ENCODE measurements at places on chromosomes 1 and 21.

- no peak for DNase-seq
Measured at GRCh38 chr1:57982852-57983251, 559.0 kb upstream of the DAB1 start.

DNA sequence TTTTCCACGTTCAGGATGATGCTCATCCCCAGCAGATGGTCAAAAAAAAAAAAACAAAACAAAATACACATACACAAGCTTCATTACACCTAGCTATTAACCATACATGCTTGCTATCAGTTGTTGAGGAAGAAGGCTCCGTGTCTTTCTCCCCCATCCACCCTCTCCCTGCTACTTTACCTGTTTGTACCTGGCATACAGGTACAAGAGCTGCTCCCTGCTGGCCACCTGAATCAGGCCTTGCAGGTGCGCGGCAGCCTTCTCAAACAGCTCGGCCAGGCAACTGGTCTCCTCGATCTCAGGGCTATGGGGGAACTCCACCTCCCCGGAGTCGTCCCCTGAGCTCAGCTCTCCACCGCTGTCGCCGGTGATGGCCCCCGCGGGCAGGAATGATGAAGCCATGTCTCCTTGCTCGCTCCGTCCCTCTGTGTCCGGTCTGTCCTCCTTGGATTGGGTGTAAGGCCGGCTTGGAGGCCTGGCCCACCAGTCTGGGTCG, 464 bp downstream of the ACBD6 start:
- no peak for DNase-seq

GRCh38 chr1:25890239-25891034, 14.9 kb upstream of the PAQR7 start:
- DNase-seq = peak; percentile 86

DNA sequence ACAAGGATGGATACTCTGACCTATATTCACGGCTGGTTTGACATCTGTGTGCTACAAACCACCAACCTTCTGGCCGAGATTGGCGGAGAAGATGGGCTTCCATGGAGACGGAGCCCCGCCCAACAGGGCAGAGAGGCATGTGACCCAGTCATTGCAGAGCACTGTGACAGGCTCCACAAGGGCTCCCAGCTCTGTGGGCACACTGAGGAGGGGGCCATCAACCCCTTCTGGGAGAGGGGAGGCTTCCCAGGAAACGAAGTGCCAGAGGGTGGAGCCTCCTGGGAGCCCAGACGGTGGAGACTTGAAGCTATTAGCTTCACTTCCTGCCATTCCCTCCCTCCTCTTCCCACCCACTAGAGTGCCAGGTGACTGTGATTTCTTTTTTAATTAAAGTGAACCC, 71.6 kb upstream of the IFFO2 start:
- DNase-seq = no peak

DNA sequence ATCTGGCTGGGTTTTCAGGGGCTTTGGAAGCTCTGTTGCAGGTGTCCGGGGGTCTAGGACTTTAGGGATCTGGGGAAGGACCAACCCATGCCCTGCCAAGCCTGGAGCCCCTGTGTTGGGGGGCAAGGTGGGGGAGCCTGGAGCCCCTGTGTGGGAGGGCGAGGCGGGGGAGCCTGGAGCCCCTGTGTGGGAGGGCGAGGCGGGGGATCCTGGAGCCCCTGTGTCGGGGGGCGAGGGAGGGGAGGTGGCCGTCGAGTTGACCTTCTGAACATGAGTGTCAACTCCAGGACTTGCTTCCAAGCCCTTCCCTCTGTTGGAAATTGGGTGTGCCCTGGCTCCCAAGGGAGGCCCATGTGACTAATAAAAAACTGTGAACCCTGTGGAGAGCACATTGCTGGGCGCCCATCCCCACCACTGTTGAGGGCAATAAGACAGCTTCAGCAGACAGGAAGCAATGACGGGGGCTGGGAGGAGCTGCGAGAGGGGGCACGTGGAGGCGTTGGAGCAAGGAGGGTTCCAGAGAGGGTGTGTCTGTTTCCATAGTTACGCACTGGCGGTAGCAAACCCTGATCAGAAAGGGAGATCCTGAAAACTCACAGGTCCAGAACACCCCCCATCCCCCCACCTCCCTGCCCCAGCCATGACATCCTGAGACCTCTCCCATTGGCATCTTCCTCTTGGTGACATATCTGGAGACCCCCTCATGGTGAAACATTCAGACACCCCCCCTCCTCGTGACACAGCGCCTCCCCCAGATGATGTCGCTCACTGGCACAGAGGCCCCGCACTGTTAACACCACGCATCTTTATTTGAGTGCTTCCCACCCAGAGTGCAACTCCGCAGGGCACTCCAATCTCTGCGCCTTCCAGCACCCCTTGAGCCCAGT, 8.4 kb downstream of the MYBPH start:
- DNase-seq = no peak

- DNase-seq = no peak
Measured at GRCh38 chr1:43205671-43206070, 33.5 kb downstream of the CFAP57 start.

DNA sequence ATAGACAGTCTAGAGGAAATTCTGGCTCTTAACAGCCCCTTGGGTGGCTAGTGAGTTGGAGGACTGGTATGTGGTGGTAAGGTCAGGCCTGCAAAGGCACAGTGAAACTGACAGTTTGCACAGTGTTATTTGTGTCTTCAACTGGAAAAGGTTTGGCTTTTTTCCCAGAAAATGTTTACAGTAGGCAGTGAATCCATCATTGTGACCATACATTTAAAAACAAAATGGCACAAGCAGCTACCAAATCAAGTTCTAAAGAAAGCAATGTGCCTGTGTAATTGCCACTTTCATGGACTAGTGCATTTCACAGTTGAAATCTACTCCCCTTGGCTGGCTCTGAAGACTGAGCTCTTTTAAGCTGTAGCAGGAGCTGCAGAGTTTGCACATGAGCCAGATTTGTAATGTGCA, 24.8 kb downstream of the ATPAF1 start:
- peak; percentile 13 for DNase-seq

DNA sequence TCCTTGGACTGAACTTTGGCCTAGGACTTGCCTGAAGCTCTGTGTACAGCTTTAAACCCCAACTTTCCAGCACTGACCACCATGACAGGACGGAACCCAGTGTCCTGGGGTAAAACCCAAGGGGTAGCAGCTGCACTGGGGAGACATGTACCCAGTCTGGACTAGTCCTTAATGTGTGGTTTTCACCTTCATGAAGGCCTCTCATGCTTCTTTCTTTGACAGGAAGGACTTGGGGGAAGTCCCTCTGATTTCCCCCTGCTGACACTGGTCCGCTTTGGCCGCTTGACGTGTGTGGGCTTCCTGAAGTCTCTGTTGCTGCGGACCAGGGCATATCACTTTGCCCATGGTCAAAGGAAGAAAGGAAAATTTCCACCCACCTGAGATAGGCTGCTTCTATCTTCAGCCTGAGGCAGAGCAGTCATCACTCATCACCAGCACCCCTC, 66.3 kb upstream of the PRDX6 start:
- DNase-seq = no peak

DNA sequence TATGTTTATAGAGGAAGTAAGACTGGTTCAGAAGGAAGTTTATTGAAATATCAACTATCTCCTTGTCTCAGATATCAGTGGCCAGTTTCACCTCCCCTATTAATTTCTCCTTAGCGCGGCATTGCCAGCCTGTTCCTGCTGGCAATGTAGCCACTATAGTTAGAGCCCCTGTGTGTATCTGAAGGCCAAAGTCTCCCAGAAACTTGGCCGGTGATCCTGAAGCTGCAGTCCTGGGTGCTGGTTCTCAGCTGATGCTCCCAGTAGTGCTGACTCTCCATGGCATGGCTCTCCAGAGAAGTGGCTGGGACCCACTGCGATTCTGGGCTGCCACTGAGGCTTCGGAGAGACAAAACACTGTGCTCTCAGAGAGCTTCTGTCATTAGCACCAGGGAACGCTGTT, 59.9 kb downstream of the TNN start:
- DNase-seq = no peak

- no peak for DNase-seq
Measured at GRCh38 chr1:24864370-24864777, 65.7 kb downstream of the RUNX3 start.

GRCh38 chr1:229011022-229011421, 259.9 kb upstream of the RAB4A start:
- no peak for DNase-seq

DNA sequence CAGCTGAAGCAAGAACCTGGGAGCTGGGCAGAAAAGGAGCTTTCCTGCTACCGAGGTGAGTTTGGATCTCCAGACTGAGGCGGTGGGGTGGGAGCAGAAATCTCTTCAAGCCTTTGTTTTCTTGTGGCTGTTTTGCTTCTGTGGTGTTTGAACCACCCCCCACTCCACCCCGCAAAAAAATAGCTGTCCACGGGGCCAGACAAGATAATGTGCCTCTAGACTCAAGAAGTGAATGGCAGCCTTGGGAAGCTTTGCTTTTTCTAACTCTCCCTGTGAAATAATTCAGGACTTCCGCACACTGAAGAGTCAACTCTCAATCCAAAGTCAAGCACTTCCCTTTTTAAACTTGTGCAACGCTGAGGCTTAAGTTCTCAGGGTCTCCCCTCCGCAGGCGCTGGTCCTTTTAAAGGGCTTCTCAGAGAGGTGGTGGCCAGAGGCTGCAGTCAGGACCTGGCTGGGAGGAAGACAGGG, 159.6 kb upstream of the COA6 start:
- no peak for DNase-seq

DNA sequence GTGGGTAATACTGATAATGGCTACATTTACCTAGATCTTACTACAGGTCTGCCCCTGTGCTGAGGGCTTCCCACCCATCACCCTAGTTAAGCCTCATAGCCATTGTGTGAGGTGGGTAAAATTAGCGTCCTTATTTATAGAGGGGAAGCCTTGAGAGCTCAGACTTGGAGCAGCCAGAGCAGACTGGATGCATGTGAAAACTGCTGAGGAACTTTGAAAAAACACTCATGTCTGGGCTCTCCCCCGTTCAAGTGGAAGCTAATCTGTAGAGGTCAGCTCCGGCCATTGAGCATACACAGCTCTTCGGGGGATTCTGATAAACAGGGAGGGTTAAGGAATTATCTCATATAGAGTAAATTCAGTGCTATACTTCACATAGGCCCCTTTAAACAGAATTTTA, 389.7 kb downstream of the RPS6KC1 start:
- DNase-seq = no peak

DNA sequence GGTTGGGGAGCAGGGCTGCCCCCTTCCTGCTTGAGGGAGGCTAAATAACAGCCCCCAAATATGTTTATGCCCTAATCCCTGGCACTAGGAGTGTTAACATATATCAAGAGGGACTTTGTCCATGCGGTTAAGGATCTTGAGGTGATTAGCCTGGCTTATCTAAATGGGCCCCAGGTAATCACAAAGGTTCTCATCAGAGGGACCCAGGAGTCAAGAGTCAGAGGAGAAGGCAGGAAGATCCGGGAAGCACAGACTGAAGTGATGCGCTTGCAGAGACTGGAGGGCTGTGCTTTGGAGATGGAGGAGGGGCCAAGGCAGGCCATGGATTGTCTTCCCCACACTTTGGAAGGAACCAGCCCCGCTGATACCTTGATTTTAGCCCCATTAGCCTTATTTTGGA, 86.4 kb downstream of the IER5 start:
- no peak for DNase-seq

DNA sequence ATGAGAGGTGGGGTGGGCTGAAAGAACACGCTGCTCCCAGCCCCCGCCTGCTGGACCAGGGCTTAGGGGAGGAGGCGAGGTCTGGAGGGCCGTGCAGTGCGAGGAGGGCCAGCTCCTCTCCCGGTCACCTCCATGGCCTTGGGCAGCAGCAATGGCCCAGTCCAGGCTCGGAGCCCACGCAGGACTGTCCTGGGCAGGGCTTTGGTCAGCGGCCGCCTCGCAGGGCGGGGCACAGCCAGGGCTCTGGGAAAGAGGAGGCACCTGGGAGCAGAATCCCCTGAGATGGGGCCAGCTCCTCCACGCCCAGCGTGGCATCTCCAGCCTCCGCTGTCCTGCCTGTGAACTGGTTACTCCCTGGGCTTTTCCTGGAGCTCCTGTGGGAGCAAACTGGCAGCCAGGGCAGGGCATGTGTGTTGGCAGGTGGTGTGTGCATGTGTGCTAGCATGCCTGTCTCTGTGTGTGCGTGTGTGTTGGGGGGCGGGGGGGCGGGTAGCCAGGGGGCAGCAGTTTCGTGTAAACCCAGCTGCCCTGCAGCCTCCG, 27.4 kb downstream of the ARHGEF16 start:
- DNase-seq = no peak

GRCh38 chr1:4668743-4669700, 14.6 kb downstream of the AJAP1 start:
- DNase-seq = no peak

- no peak for DNase-seq
Measured at GRCh38 chr1:18783705-18784481, 75.6 kb downstream of the TAS1R2 start.

- DNase-seq = peak; percentile 20
Measured at GRCh38 chr1:37498872-37499617, 15.5 kb downstream of the MEAF6 start.

DNA sequence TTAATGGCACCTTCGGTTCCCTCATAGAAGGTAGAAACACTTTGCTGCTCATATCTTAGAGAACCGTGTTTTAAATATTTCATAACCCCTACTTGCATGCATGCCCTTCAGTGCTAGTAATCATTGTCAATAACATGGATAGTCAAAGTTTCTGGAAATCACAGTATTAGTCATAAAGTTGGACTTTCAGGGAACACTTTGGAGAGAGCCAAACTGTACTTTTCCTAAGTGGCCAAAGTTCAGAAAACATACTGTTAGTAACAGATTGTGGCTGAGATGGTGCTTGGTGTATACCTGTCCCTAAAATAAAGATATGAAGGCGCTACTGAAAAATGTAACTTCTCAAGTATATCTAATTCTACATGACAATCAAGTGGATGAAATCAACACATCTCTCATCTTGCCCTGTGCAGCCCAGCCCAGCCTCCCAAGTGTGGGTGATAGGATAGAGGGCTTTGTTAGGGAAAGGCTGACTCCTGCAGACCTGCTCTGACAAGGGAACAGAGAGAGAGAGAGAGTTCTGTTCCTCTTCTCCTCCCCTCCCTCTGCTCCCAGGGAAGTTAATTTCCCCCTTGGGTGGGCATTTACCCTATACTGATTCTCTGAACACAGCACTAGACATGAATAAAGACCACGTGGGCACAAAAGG, 14.4 kb downstream of the MYOC start:
- DNase-seq = no peak

GRCh38 chr1:74463333-74463988, 49.0 kb downstream of the LRRC53 start:
- DNase-seq = no peak

- no peak for DNase-seq
Measured at GRCh38 chr1:101259744-101260148, 22.9 kb downstream of the S1PR1 start.

GRCh38 chr1:226310637-226311195, 1.8 kb upstream of the LIN9 start:
- DNase-seq = peak; percentile 33

DNA sequence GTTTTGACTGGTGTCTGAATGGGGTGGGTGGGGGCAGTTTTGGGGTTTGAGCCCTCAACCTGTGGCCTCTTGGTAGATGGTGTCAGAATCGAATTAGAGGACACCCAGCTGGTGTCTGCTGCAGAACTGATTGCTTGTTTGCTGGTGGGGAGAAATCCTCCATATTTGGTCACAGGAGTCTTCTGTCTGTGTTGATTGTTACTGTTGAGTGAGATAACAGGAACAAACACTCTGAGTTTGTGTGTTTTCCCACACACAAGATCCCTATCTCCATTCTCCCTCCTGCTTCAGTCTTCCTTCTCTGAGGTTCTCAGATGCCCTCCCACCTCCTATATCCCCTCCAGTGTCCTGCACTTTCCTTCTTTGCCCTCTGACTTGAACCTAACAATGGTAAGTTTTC, 19.1 kb upstream of the CGN start:
- no peak for DNase-seq
